ENCODE measurements at places on chromosomes 3 and 15.

GRCh38 chr15:50820808-50821382 is 55.4 kb upstream of the SPPL2A start:
- no peak for DNase-seq

- no peak for DNase-seq
These were observed 118.2 kb upstream of the THBS1 start for GRCh38 chr15:39462691-39463090.

DNA sequence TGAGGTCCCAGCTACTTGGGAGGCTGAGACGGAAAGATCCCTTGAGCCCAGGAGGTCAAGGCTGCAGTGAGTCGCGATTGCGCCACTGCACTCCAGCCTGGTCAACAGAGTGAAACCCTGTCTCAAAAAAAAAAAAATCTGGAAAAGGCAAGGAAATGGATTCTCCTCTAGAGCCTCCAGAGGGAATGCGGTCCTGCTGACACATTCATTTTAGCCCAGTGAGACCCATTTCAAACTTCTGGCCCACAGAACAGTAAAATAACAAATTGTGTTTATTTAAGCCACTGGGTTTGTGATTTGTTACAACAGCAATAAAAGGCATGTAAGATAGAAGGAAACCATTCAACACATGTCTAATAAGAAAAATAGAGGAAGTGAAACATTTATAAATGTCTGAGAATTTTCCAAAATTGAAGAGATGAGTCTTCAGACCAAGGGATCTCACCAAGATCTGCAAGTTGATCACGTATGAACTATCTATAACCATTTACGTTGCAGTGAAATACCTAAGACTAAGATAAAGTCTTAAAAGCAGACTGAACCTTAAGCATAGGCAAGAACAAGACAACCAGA is at the start of gene HTR3E:
HTR3E (plus strand) TSS at position 254 of the 573 bp plus-strand sequence. CDS start 466 bp downstream, outside the sequence.
- no peak for DNase-seq

- no peak for DNase-seq
These were observed 19.6 kb downstream of the TIMP4 start for GRCh38 chr3:12139111-12139511.

GRCh38 chr3:126355777-126356372 is 1.3 kb downstream of the KLF15 start:
- no peak for DNase-seq

DNA sequence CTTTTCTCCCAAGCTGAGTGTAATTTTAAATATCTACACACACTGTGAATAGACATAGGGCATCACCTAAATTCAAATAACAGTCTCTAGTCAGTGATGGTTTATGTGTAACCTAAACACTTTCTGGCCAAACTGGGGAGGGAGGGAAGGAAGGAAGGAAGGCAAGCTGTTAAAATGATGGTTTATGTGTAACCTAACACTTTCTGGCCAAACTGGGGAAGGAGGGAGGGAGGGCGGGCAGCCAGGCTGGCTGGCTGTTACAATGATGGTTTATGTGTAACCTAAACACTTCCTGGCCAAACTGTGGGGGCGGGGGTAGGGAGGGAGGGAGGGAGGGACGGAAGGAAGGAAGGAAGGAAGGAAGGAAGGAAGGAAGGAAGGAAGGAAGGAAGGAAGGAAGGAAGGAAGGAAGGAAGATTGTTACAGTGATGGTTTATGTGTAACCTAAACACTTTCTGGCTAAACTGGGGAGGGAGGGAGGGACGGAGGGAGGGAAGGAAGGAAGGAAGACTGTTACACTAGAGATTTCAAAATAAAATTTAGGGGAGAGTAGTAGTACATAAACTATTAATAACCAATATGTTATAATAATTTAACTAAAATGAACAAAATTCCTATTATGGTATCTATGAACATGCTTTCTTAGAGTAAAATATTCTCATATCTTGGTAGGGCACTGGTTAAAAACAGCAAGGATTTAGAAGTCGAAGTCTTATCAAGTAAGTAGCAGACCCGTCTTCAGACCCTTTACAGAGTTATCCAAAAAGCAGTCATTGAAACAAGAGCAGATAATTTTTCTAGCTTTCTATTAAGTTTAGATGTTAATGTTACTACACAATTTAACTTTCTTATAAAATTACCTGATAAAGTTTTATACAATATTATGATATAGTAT is 148.1 kb downstream of the LMLN start:
- no peak for DNase-seq

DNA sequence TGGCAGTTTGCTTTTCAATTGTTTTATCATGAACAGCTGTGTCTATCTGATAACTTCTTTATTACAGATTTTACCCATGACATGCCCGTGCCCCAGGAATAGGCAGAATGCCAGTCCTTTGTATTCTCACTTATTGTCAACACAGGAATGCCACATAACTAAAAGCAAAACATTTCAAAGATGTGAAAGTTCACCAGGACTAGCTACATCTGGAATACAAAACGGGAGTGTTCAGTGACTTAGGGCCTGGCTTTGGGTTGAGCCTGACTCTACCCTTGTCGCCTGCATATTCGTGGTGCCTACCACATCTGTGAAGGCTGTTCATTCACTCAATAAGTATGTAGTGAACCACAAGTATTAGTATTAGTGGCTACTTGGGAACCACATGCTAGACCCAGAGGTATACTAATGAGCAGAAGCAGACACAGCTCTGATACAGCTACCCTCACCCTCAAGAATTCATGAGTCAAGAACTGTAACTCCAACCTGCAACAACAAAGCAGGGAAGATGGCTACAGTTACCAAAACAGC is 2.9 kb downstream of the TNFSF10 start:
- no peak for DNase-seq

DNA sequence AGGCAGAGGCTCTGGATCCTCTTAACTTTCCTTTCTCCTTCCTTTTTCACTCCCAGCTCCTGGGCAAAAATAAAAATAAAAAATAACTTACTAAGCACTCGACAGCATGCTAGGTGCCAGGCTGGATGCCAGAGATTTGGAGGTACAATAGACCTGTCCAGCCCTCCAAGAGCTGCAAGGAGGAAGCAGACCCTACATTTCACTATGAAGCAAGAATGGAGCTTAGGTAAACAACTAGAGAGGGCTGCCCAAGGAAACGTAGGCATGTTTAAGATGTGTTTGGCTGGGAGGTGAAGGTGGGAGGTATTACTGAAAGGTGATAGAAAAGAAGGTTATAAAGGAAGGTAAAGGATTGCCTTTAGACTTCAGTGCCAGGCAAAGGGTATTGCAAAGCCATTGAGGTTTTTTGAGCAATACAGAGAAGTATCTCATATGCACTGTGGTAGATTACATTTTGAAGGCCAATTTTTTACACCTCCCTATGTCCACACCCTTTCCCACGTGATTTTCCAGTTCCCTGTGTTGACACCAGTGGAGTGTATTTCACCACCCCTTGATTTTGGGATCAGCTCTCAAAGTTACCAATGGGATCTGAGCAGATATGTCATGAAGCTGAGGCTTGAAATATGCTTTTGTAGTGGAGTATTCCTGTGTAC is 69.1 kb downstream of the DCLK3 start:
- DNase-seq, result no peak

DNA sequence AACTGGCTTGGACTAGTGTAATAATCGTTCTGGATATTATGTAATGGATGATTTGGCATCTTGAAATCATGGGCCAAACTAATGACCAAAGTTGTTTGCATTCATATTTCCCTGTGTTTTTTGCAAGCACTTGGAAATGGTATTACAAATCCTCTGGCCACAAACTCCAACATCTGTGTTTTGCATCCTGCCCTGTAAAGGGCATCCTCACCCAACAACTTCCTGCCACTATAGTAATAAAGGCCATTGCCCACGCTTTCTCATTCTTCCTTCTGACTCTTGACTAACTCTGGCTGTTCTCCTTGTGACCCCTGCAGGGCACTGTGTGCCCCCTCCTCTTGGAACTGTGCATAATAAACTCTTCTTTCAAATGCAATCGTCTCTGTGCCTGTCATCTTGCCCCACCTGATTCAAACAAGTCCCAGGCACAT is 25.4 kb upstream of the PSMD6 start:
- no peak for DNase-seq

DNA sequence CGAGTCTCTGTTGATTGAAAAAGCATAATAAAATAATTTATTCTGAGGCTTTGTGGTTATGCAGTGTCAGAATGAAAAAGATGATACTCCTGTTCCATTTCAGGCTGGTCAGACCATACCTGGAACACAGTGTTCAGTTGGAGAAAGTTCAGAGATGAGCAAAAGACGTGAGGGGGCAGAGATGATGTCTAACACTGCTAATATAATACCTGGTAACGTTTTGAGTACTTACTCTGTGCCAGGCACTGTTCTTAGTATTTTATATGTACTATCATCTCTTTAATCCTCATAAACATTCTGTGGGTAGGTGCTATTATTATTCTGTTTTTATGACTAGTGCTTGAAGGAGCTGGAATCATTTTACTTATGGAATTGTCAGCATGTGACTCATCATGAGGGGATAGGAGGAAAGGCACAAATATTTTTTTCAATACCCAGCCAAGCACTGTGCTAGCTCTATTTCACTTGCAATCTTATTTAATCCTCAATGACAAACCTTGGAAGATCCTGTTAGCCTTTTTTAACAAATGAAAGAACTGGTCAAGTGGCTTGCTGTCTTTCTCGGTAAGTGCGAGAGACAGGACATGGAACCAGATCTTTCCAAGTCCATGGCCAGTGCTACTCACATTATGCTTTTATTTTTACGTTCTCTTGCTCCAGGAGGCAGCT is 31.8 kb downstream of the IQGAP1 start:
- no peak for DNase-seq

DNA sequence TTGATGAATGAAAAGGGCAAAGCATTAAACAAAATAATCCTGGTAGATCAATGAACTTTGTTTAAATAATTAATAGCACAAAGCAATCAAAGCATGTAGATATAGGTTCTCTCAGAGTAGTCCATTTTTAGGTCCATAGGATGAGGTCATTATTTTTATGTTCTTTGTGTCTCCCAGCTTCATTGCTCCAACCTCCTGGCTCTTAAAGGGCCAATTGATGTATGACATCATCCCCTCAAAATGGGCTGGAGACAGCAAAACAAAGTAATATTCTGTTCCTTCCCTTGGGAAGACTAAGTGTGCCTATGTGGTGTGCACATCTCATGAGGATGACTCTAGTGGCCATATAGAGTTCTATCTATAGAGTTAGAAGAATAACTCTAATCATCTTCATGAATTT is 49.5 kb downstream of the HMG20A start:
- DNase-seq, result no peak

GRCh38 chr15:44038755-44039191 is 156.3 kb downstream of the FRMD5 start:
- no peak for DNase-seq

Measured in stimulated activated CD8-positive, alpha-beta memory T cell treated with anti-CD3 and anti-CD28 coated beads, Interleukin-15, amount 100 ng/mL, for 4 hours (primary cell).